ENCODE measurements at places on chromosomes 7 and 10.

DNA sequence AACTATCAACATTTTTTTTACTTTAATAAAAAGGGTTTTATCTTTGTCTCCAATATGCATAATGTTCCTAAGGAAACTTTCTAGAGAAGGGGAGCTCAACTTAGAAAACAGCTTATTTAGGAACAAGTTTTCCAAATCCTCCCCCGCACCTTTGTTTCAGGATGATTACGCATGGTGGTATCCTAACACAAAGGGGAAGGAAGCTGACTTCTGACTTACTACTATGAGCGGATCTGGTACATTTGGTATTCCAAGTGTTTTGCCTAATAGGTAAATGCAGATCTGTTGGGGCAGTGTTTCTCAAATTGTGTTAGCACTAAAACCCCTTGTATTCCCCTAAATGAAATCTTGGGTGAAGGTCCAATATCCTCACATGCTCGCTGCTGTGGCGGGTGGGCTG is 229.3 kb upstream of the KLF14 start:
- DNase-seq = no peak

DNA sequence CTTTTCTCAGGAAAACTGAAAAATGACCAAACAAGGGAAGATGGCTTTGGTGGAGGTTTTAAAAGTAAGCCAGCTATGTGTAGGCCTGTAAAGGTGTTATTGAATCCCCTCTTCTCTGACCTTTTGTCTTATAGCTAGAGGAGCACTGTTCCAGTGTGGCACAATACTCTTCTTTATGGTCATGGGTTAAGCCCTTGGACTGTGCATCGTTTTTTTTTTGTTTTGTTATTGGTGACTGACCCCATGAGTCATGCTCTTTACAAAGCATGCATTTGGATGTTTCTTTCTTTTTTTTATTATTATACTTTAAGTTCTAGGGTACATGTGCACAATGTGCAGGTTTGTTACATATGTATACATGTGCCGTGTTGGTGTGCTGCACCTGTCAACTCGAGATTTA is 19.6 kb upstream of the FAM25A start:
- DNase-seq = no peak

DNA sequence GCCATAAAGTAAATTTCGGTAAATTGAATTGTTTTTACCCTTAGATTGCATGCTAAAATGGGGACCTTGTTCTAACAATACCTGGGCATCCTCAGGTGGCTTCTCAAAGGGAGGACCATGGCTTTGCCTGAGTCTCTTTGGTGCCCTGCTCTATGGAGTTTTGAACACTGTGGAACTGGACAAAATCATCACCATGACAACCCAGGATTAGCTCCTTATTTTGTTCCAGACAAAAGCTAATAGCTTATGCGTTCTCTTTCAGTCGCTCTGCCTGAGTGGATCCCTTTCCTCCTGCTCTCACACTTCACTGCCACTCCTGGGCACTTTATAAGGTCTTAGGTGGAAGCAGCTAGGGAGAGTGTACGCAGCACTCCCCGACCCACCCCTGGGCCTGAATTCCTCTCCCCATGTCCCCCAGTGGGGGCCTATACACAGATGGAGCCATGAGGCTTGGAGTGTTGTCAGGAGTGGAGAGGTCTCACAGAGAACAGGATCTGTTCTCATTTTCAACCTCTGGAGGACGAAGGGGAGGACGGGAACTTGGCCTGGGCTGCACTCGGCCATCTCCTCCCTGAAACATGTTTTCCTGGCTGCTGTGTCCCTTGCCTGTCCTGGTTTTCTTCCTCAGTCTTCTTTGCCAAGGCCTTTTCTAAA is 19.0 kb downstream of the ADCYAP1R1 start:
- DNase-seq = no peak

DNA sequence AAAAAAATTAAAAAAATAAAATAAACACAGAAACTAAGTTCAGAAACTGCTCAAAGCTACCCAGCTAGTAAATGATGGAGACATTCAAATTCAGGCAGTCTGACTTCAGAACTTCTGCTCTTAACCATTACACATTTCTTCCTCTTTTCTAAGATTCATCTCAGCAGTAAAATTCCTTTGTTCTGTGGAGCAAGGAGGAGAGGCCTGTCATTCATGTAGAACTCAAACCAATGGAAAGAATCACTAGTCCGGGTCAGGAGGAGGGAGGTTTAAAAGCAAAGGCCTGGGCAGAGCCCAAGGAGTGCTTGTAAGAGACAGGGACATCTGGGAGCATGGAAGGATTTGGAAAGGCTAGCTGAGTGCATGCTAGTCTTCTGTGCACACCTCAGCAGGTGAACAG is 37.9 kb upstream of the DNAJB12 start:
- no peak for DNase-seq

GRCh38 chr7:508461-509170 is 11.0 kb downstream of the PDGFA start:
- DNase-seq = no peak

DNA sequence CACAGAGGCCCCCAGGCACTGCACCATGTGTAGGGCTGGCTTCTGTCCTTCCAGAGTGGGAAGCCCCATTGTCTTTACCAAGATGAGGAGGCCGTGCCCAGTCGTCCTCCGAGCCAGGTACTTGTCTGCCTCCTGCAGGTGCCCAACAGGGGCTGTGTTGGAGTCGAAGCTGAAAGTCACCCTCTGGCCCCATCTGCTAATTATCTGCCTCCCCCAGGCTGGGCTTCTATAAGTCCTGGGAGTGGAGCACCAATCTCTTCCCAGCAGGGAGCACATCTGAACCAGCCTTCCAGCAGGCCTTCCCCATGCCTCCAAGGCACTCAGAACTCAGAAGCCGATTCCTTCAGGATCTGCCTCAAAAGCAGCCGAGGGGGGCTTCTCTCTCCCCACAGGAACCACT is 11.6 kb upstream of the CHST15 start:
- DNase-seq = no peak

DNA sequence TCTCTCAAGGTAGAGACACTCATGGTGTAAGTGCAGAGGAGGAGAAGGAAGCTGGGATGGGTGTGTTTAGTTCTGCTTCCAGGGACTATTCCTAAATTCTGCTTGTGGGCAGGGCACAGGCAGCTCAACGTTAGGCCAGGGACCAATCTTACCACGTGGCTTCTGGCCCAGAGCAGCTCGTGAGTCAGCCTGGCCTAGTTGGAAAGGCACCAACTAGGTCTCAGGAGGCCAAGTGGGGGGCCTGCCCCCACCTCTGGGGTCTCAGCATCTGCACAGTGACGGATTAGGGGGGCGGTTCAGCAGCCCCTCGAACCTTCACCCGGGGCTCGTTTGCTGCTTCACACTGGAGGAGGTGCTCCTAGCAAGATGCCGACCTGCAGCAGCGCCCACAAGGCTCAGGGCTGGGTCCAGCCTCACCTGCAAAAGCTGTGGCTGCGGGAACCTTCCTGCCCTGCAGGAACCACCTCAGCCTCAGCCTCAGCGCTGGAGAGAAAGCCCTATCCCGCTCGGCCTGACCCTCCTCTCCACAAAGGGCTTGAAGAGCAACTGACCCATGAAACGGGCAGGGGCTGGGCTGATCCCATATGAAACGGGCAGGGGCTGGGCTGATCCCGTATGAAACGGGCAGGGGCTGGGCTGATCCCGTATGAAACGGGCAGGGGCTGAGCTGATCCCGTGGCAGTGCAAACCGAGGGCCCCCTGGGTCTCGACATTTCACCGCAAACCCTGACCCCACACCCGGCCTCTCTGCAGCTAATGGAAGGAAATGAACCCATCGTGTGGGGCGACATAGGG is 447.4 kb downstream of the DNAJB6 start:
- no peak for DNase-seq

GRCh38 chr10:107442035-107442505 is 277.6 kb upstream of the SORCS1 start:
- no peak for DNase-seq

GRCh38 chr7:91512958-91513357 is 248.7 kb downstream of the FZD1 start:
- no peak for DNase-seq

DNA sequence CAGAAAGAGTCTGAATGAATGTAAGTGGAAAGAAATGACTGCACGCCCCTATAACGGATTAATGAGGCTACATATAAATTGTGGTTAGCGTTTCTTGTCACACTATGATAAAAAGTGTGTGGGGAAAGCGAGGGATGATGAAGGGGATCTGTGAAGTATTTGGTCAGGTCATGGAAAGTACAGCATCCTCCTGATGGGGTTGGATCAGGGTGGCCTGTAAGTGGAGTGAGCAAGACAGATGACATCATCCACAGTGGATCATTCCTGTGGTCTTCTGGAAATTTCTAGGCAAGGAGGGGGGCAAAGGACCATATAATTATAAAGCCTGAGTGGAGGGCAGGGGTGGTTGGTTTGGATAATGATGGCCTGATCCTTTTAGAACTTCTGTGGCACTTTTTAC is 606.0 kb downstream of the INHBA start:
- DNase-seq = no peak

DNA sequence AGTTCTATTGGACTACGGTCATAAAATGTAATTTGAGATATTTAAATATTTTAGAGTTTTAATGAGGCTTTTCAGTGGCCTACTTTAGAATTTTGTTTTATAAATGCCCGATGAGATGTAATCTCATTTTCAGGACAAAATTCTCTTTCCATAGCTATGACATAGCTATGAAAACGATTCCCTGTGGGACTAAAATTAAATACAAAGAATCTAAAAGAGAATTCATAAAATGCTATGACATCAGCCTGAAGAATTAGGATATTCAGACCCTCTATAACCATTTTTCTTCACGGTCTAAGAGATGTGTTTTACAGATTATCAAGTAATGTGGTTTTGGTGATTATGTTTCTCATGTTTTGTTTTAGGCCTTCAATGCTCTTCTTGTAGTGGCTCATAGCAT is 48.2 kb upstream of the ODAD2 start:
- DNase-seq = no peak

DNA sequence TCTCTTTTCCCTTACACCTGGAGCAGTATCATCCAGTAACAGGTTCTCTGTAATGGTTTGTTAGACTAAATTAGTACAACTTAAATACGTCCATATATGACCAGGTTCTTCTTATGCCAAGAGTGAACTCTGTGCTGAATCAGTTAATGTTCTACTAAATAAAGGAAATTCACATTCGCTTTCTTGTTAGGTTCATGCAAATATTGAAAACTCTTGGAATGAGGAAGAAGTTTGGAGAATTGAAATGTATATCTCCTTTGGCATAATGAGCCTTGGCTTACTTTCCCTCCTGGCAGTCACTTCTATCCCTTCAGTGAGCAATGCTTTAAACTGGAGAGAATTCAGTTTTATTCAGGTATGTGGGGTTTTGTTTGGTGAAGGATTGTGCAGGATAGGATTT is 15.3 kb upstream of the CFAP69 start:
- no peak for DNase-seq

GRCh38 chr10:110225441-110225755 is 18.0 kb downstream of the MXI1 start:
- DNase-seq = no peak

GRCh38 chr10:114073395-114074186 is 29.9 kb downstream of the ADRB1 start:
- DNase-seq = no peak

DNA sequence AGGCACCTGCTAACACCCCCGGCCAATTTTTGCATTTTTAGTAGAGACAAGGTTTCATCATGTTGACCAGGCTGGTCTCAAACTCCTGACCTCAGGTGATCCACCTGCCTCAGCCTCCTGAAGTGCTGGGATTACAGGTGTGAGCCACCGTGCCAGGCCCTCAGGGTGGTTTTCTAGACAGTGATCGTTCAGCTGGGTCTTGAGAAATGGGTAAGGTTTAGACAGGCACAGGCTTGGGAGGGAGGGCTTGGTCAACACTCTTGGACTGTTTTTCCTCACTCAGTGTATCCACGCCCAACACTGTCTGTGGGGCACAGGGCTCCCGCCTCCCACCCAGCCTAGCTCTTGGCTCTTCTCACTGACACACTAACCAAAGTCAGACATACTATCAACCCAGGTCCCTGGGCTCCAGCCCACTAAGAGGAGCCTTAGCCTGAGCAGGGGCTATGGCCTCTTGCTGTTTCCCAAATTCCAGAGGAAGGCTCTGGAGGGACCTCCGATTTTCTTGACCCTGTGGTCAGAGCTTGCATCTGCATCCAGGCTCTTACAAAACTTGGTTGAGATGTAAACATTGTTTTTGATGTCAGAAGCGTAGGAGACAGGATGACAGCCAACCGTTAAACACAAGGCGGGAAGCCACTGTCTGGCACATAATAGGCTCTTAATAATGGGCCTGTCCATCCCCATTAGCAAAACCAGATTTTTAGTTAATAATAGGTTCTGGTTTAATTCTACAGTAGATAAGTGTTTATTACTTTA is 143.9 kb downstream of the PRKAG2 start:
- no peak for DNase-seq

DNA sequence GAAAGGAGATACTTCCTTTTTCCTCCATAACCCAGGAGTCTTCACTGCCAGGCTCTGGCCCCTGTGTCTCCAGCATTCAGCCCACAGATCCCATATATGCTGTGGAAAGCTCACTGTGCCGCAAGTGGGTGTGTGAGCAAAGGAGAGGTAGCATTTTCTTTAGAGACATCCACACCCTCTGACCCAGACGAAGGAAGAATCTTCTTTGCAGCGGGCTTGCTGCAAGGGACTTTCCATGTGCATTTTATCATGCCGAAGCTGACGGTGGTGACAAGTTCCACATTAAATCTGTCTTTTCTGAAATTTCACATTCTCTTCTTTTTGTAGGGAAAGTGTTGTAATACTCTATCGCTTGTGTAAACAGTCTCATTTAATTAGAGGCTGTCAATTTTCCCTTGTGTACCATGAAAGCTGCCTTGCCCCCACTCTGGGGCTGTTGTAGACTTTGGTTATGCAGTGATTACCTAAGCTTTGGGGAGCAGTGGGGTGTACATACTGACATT is 409.5 kb downstream of the SUGCT start:
- no peak for DNase-seq

DNA sequence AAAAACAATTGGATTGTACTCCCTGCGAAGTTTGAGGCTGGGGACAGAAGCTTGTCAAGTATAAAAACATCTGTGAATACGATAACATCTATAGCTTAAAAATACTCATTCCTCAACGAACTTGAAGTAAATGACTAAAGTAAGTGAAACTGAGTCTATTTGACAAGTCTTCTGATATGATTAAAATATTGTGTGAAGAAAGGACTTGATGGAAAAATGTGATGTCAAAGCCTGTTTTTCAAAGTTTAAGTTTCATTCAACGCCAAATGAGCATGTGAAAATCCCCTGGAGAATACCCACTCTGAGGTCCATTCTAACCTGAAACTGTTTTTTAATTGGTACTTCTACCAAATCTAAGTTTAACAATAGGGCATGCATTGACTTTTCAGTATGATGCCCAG is 122.3 kb upstream of the MDFIC start:
- DNase-seq = no peak

DNA sequence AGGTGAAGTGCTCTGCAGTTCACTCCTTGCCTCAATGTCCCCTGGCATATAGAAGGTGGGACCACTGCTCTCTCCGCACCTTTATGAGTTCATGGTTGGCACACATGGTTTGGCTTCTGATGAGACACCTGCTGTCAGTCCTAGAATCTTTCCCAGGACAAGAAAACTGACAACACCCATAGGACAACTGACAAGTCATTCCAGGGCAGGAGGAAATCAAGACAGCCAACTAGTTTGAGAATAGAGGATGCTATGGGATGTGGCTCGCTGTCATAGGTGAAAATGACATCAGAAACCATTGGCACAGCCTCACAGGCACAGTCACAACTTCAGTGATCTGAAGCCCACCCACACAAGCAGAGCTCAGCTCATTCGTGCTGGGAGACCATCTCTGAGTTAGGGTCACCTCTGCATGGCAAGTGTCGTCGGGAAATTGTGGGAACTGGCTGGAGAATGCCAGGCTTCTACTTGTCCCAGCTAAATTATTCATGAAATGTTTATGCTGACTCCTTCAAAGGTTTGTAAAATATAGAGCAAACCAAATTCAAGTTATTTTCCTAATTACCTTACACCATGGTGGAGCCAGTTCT is 762.4 kb downstream of the GRID1 start:
- no peak for DNase-seq
